CMK (cell line): ENCODE measurements at places on chromosomes 7 and 10.

DNA sequence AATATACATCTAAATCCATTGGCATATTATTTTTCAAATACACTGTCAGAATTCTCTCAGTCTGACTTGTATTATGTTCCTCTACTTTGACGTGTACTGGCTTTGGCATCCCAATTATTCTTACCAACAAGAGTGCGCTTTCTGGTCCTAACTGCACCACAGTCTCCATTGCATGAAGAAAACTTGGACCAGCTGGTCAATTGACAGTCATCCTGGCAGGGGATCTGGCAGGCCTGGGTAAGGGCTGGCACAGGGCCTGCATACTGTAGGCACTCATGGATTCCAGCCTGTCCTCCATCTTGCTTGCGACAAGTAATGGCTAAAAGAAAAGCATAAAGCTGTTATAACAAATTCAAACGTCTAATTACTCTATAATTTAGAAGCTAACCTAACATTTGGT is 384.9 kb downstream of the THSD7A start:
- no peak for DNase-seq

DNA sequence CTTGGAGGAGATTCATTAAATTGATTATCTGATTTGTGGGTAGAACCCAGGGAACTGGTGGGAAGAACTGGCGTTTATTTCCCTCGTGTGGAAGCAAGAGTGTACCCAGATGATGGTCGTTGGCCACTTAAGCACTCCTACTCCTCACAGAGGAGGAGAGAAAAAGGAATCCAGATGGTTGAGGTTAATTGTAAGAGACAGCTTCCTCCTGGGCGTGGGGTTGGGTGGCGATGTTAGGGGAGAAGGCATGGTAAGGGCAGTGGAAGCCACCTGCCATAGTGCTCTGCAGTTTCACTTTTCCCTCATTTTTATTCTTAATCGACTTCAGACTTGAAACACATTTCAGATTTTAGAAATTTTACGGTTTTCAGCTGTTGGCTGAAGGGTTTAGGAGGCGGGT is 104.1 kb downstream of the DOCK1 start:
- DNase-seq: no peak

- no peak for DNase-seq
These were observed 333 bp downstream of the SMNDC1 start for GRCh38 chr10:110304394-110304779.

DNA sequence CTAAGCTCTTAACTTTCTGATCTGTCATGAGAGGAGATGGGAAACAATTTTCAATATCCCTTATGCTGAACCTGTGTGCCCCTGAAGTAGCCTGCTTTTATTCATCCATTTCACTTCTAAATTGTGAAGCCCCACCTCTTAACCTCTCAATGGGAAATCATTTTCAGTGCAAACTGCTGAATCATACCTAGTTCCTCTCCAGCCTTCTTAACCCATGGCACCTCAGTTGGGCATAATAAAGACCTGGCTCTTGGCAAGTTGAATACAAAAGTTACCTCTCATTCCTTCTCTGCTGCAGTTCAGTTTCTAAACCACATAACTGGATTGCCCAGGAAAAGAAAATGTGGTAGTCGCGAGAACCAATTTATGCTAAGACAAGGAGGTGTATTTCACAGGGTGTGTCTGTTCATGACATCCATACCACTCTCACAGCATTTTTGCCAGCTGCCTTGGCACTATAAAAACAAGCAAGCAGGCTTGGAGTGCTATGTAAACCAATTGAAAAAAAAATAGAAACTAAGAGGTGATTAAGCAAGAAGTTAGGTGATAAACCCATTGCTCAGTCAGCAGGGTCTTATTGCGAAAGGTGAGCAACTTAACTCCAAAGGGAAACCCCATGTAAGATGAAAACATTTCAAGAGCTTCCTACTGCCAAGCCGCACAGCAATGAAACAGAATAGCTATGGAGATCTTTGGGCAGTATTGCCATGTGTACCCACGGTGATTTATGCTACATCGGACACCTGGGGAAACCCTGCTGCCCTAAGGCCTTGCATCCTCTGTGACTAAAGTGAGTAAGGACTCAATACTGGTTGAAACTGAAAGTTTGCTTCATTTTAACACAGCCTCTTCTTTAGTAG is 57.0 kb upstream of the DKK1 start:
- no peak for DNase-seq

GRCh38 chr10:132332433-132332754 is 401 bp downstream of the LRRC27 start:
- DNase-seq: no peak

DNA sequence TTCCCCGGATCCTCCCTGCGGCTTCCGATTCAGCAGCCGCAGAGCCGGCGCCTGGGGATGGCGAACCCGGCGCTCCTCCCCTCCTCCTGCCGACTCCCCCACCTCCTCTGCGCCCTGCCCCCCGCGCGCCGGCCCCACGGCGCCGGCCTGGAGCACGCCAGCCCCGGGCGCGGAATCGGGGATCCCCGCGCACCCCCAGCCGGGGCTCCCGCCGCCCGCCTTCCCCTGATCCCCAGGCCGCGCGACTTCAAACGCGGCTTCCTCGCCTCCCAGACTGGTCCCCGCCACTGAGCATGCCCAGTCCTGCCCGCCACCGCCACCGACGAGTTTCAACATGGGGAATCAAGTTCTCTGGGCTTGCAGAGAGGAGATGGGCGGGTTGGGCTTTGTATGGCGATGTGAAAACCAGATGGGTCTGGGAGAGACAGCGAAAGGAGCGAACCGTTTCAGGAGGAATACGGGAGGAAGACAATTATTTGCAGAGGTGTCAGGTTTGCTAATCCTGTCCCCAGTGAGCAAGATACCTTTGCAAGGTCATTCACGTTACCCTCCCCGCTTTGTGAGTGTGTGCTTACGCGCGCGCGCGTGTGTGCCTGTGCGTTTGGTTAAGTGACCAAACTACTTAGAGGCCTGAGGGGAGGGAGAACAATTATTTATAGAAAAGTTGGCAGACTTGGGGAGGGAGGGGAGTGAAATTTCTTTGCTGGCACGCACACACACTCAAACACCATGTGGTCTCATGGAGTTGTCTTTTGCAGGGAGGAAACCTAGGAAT is at the start of gene PANK1:
PANK1 (minus strand) TSS at position 276 of the 775 bp plus-strand sequence. CDS start 351 bp downstream, outside the sequence.
- peak; percentile 53 for DNase-seq

- DNase-seq: no peak
These were observed 279.5 kb upstream of the GNAI1 start for GRCh38 chr7:79855172-79855571.

DNA sequence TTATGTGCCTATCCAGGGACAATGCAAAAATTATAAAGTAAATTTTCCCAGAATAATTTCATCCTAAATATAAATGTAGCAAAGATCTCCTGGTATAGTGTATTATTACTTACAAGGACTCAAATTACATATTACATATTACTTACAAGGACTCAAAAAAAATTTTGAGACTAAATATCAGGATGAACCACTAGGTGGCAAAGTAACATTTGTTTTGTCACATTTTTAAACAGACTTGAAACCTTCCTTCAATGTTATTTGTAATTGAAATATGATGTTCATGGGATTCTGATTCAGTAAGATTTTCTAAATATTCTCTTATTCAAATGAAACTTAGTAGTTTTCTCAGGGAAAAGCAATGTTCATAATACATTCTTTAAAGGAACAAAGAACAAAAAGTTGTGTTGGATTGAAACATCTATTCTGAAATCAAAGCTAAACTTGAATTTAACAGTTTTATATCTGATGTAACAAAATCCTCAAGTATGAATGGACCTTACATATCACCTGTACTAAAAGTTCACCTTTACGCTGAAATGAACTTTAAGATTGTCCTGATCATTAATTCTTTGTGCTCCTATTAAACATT is 74.3 kb upstream of the GNAI1 start:
- DNase-seq: no peak

GRCh38 chr7:91519241-91520158 is 255.3 kb downstream of the FZD1 start:
- DNase-seq: no peak

GRCh38 chr10:89973326-89973725 is 271.9 kb downstream of the KIF20B start:
- no peak for DNase-seq

GRCh38 chr10:109386101-109386500 is 537.2 kb downstream of the XPNPEP1 start:
- no peak for DNase-seq

DNA sequence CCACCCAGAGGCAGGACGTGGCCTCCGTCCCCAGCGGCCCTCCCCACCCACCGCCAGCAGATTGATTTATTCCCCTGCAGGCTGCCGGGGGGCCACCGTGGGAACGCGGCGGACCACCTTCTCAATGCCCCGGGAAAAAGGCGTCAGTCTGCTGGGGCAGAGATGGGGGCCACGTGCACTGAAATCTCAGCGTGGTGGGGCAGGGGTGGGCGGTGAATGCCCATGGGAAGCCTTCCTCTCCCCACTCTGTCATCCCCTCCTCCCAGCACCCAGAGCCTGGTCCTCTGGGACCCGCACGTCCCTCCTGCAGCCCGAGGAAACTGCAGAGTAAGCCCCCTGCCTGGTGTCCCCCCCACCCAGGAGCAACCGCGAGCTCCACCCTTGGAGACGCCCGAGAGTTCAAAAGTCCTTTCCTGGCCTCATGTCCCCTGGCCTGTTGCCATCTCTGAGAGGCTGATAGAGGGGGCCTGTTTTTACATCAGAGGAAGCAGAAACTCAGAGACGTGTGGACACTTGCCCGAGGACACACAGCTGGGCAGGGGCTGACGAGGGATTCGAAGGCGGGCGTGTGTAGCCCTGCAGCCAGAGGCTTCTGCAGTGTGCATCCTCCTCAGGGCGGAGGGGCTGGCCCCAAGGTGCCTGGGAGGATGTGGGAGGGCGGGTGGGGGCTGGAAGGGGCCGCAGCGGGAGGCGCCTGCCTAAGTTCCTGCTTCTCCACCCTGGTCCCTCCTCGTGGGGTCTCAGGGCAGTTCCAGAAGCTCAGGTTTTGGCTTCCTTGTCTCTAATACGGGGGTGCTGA is 21.8 kb downstream of the UNCX start:
- no peak for DNase-seq

DNA sequence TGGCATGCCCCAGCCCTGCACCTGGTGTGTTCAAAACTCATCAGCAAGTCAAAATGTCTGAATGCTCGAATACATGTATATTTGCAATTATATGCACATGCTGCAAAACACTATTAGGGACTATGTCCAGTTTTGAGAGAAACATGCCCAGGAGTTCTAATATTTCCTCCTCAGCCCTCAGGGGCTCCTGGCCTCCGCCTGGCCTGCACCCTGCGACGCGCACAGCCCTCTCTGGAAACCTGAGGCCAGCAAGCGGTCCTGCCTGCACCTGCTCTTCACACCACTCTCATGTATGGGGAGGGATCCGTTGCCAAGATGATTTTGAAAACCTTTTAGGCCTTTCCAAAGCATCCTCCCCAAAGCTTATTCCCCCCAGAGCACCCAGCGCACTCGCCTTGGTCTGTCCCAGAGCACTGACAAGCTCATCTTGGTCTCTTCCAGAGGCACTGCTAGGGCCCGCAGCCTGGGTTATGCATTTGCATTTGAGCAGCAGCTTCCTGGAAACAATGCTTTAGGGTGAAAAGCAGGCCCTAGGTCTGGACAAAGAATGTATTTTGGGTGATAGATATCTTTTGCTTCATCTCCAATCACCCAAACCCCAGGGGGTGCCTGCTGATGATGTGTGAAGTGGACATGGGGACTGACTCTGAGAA is 22.6 kb upstream of the CNPY1 start:
- no peak for DNase-seq

DNA sequence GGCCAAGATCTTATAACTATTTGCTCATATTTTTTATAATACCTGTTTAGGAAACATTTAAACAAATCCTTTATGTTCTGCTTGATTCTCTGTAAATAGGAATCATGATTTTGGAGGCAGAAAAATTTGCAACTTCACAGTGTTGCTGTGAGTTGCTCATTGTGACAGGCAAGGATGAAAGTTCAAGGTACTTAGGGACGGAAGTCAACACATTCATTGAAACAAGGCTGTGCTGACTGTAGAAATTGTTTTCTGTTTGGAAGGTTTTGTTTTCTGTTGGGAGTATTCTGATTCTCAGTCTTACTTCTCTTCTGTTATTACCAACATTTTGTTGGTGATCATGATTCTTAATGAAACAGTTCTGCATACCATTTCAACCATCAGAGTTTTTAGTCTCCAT is 54.9 kb downstream of the FANK1 start:
- DNase-seq: no peak

GRCh38 chr7:159107161-159107892 is 37.3 kb downstream of the VIPR2 start:
- DNase-seq: no peak

GRCh38 chr10:131810805-131811629 is 89.8 kb upstream of the PPP2R2D start:
- DNase-seq: no peak

DNA sequence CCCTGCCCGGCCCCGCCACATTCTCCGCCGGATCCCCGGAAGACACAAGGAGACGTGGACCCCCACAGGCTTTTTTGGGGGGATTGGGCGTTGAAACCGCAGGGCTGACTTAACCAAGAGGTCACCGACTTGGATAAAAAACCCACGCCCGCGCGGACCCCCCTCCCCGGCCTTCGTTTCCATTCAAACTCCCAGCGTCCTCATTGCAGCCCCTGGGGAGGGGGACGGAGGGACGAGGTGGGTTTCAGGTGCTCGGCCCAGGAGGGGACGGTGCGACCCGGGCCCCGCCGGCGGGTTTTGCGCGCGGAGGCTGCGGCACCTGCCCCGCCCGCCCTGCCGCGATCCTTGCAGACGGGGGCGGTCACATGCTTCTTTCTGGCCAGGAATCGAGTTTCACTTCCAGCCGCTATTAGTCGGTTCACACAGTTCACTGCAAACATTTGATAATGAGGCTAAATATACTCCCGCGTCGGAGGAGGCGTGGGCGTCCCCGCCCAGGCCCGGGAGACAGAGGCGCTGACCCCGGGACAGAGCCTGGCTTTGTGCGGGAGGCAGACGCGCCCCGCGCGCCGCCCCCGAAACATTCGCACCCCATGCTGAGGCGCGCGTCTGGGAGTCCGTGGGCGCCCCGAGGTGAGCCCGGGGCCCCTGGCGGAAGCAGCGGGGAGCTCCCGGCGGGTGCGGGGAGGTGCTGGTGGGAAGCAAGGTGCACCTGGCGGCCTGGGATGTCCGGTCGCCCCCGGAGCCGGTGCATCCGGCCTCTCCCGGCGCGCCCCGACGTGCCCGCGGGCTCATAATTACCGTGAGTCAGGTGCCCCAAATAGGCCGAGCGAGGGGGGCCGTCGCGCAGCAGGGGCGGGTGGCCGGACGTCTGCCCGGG is 2.7 kb upstream of the PDGFA start:
- DNase-seq: no peak
